ENCODE measurements at places on chromosomes 4 and X. TPM values are rescaled to one million over a fixed set of nuclear protein-coding genes. Genes with fewer than 3 reads are reported as not detected.

DNA sequence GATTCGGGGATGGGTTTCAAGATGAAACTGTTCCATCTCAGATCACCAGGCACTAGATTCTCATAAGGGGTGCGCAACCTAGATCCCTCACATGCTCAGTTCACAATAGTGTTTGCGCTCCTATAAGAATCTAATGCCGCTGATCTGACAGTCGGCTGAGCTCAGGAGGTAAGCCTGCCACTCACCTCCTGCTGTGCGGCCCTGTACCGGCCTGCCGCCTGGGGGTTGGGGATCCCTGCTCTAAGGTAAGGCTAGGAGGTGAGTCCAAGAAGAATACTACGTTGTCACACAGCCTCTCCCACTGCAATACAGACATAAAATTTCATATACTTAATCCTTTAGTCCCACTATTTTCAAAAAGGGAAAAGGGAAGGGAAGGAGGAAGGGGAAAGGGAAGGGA is 213.4 kb upstream of the HCCS start:
- DNase-seq = no peak

DNA sequence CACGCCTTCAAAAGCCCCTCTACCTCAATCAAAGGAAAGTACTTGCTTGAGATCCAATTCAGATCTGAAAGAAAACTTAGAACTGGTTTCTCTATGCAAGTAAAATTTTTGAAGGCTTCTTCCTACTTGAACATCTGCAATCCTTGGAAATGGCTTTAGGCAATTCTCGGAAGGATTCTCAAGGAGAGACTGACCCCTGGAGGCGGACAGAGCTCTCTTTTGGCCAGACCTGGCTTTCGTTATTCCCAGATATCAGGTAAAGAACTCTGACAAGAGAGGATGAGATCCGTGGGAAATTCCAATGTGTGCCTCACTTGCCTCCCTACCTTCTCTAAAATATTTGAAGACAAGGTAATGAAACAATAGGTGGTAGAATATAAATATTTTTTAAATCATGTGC is 670.3 kb upstream of the FAM241A start:
- DNase-seq = peak; percentile 20

DNA sequence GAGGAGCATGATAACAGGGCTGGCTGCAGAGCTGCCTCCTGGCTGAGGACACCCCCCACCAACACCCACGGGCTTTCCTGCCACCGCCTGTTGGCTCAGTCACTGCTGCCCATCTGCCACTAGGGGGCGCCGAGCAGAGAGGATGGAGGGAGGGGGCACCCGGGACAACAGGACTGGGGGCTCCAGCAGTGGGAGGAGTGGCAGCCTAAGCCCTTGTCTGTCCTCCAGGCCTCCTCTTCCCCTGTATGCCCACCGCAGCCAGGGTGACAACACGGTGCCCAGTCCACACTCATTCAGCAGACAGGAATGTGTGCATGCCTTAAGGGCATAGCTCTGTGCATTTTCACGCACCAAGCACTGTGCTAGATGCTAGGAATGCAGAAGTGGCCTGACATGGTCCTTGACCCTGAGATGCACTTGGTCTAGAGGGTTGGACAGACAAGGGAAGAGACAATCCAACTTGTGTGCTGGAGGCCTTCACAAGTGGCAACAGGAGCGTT is 149.9 kb downstream of the AMMECR1 start:
- no peak for DNase-seq

- DNase-seq = no peak
These were observed 30.0 kb upstream of the JADE3 start for GRCh38 chrX:46882266-46882665.

- no peak for DNase-seq
These were observed 216.4 kb upstream of the TET2 start for GRCh38 chr4:104930298-104930697.

DNA sequence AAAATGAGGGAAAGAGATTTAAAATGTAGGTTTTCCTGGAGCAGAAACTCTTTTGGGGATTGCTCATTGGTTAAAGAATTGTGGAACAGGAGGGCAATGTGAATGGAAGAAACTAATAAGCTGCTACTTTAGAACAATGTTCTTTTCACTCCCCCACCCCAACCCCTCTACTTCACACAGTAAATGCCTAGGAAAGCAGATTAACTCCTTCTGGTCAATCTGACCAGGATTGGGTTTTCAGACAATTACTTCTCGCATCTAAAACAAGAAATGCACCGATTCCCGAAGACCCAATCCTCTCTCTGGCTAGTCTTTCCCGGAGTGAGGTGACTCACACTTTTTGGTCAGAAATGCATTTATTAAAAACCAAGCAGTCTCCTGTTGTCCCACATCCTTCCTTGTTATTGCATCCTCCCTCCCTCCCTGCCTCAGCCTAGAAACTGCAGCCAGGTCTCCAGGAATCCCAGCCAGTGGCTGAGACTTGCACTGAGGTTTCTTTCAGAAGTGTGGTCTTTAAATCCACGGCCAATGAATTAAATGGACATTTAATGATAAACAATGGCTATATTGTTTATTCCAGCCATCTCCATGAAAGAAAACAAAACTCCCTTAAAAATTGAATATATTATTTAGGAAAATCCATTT is 21.4 kb downstream of the MFAP3L start:
- DNase-seq = no peak

DNA sequence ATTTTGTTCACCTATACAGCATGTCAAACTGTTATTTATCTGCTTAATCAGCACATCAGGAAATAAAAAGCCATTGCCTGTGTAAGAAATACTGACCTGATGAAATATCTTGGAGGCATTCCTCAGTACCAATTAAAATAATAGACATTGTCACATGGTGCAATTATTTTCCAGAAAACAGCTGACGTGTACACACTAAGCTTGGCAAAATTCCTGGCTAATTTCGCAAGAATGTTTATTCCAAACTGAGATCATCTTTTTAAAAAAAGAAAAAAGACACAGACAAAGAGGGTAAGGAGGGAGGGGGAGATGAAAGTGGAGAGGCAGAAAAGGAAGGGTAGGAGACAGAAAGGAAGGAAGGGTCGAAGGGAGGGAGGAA is 61.9 kb upstream of the NFKB1 start:
- peak; percentile 89 for DNase-seq

- DNase-seq = no peak
These were observed 113.3 kb downstream of the AFAP1 start for GRCh38 chr4:7826176-7826908.

DNA sequence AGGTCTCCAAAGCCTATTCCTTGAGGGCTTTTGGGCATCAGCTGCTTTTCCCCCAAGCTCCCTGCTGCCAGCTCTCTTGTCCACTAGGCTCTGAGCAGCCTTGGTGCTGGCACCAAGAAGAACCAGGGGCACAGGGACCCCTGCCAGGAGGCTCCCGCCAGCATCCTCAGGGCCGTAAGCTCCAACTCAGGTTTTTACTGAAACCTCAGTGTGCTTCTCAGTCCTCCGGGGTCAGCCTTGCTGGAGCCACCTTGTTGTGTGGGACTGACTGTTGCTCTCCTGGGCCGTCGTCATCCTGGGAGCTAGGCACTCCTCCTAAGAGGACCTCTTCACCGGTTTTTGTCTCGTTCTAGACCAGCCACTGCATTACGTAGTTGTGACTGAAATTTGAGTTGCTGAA is 38.9 kb downstream of the NOP14 start:
- no peak for DNase-seq

GRCh38 chr4:15947684-15948083 is 9.1 kb upstream of the FGFBP1 start:
- DNase-seq = no peak

- DNase-seq = no peak
These were observed 252.0 kb upstream of the SLC7A11 start for GRCh38 chr4:138494116-138494515.

DNA sequence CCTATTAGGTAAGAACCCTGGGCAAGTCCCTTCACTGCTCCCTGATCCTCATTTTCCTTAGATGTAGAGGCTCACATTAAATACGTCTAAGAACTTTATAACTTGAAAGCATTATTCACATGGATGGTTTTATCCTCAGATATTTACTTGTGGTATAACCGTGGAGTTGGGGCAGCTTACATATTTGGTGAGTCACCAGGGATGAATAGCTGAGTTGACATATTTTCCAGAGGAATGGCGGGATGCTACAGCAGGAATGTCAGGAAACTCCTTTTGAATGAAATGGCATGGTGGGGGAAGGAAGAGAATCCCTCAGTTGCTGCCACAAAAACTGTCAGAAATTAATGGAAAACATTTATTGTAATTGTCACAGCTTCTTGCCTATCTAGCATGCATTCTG is 165.3 kb upstream of the RPS6KA3 start:
- DNase-seq = no peak

DNA sequence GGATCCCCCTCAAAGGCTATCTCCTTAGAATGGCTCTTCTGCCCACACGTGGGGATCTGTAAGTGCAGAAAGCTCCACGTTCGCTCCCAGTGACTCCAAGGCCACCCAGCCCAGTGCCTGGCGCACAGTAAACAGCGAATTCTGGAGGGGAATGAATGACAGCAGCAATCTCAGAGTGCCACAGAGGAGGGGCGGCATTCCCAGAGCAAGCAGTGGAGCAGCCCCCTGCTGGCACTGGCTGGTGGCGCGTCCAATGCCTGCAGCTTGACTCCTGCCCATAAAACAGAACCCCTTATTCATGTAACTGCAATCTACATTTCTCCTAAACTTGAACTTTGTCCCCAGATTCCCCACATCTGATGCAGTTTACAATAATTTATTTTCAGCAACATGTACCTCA is 6.9 kb upstream of the HELT start:
- DNase-seq = no peak

DNA sequence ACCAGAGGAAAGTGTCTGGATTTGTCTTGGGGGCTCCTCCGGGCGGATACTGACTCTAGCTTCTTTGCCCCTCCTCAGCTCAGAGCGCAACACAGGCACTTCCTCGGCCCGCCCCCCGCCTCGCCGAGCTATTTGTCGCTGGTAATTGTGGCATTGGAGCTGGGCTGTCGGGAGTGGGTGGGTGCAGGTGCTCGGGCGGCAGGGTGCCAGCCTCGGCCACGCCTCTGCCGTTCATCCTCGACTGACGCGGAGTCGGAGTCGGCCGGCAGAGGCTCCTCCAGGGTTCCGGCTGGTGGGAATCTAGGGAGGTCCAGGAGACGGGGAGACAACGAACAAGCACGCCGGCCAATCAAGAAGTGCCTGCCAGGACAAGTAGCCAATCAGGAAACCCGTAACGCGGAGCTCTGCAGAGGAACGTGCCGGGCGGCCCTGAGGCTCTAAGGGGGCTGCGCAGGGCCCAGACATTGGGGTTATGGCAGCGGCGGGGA is 3.9 kb upstream of the SYN1 start:
- peak; percentile 57 for DNase-seq

DNA sequence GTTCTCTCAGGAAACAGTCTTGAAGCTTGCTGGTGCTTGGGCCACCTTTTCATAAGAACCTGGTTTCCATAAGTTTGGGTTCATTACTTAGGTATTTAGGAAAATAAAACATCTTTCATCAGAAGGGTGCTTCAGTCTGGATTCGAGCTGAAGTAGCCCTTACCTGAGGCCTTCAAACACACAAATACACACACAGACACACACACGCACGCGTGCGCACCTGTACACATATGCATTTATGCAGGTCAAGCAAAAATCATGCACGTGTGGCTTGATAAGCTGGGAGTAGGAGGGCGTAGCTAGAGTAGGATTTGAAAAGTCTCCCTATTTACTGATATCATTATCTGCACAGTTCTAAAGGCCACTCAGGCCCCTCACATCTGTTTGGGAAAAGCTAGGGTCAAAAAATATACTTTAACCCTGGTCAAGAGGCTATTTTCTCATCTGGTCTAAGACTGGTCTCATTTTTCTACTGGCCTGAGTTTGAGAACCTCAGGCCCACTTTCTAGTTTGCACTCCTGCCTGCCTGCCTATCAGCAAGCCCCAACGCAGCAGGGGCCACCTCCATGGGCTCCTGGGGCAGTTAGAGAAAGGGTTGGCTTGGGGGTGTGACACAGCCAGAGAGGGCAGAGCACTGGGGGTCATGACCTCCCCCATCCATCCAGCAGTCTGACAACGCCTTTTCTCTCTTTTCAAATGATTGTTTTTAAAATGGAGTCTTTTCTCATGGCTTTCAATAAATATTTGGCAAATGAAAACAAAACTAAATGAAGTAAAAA is 64.3 kb downstream of the RASL11B start:
- no peak for DNase-seq

GRCh38 chr4:182367153-182367552 is 124.0 kb downstream of the TENM3 start:
- no peak for DNase-seq

GRCh38 chr4:53476232-53477037 is 99.0 kb downstream of the FIP1L1 start:
- DNase-seq = no peak

DNA sequence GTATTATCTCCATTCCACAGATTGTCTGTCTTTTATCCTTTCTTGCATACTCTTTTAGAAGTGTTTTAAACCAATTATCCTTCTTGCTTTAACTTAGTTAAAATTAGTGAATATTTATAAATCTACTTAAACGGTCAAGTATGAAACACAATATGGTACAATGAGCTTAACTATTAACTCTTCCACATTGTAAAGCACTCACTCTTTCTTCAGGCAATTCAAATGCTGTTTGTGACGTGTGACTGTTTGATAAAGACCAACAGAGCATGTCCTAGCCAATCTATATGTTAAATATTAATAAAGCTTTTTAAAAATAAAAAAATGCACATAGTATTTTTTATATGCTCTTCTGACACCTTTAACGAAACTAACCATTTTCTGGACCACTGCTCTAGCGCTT is 192.7 kb downstream of the ARAP2 start:
- DNase-seq = no peak

DNA sequence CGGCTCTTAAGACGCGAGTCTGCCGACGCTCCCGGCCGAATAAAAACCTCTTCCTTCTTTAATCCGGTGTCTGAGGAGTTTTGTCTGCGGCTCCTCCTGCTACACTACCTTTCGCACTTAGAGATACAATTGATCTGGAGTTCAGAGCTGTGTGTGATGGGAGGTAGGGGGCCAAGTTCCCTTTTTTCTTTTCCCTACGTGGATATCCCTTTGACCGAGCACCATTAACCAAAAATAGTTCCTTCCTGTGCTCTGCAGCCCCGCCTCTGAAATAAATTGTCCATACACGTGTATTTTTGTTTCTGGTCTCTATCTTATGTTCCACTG is 555 bp upstream of the PGM2 start:
- no peak for DNase-seq

DNA sequence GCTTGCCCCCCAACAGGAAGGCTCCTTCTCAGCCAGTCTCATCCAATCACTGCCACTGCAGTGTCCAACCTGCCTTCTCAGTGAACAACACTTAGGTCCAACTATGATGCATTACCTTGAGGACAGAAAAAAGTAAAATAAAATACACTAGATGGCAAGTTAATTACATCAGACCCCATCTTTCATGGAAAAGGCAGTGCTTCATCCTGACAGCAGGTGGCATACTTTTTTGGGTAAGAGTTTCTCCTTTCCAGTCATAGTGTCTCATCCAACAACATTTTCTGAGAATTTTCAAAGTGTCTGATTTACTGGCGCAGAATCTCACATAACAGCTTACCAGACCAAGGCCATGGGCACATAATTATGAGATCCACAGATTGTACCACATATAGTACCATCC is 1742.8 kb downstream of the PCDH7 start:
- DNase-seq = no peak

GRCh38 chrX:49977319-49978090 is 55.1 kb downstream of the CLCN5 start:
- DNase-seq = no peak

ZFX gene
- 41.9 TPM for polyA plus RNA-seq

SMIM10 gene
- polyA plus RNA-seq = 8.1 TPM

NUP62CL gene
- 7.3 TPM for polyA plus RNA-seq

SYN1 gene
- 5.3 TPM for polyA plus RNA-seq

SSX1 gene
- not detected for polyA plus RNA-seq

RHOH gene
- 0.97 TPM for polyA plus RNA-seq

MAGEE1 gene
- polyA plus RNA-seq = 4.7 TPM

TEC gene
- polyA plus RNA-seq = 7.2 TPM

RPA4 gene
- 0.15 TPM for polyA plus RNA-seq
